ENCODE measurements at places on chromosomes 11 and 22. TPM values are rescaled to one million over a fixed set of nuclear protein-coding genes. Genes with fewer than 3 reads are reported as not detected.

DNA sequence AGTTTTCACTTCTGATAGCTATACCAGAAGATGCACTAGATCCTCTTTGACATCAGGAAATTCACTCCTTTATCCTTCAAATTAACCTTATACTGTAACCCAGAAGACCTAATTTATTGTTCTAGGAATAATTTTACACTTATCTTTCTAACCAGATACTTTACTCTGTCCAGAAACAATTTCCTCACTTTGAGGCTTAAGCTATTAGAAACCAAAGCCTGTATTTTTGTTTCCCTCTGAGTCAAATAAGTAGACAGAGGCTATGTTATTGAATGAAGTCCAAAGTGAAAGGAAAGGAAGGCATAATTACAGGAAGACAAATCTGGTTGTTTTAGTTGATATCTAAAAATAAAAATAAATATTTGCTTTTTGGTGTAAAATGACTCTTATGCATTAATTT lies 2.2 kb downstream of the OR51V1 start:
- no peak for DNase-seq

The UCP2 gene
- polyA plus RNA-seq, result 2.0 TPM

The DGCR6L gene
- 114 TPM for polyA plus RNA-seq

DNA sequence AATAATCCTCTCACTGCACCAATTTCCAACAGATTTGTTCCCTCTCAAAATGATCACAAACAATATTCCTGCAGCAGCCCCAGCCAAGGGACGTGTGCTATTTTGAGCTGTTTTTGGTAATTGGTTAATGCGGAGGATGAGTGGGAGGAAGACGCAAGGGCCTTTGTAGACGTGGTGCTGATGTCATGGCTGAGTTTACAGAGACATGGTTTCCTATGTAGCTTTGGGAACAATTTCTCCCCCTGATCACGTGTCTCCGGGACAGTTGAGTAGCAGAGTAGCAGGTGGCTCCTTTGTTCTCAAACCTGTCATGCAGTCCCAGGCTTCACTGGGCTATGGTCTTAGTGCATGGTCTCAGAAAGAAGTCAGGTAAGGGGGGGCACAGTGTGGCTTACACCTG lies 183.2 kb upstream of the NECTIN1 start:
- no peak for DNase-seq

The BAIAP2L2 gene
- polyA plus RNA-seq, result 13.2 TPM

The DBX1 gene
- not detected for polyA plus RNA-seq

- no peak for DNase-seq
Measured at GRCh38 chr11:31521497-31522150, 12.1 kb downstream of the ELP4 start.

GRCh38 chr22:49807780-49808708 lies 19.6 kb downstream of the BRD1 start:
- no peak for DNase-seq

Measured in GM23248 (cell line).